ENCODE measurements at places on chromosomes 6 and 20. TPM values are rescaled to one million over a fixed set of nuclear protein-coding genes. Genes with fewer than 3 reads are reported as not detected.

The FAM83C gene
- total RNA-seq, result 0.06 TPM

The BPI gene
- not detected for total RNA-seq

The NRN1 gene
- 0.59 TPM for total RNA-seq

The FAM210B gene
- 10.2 TPM for total RNA-seq

The CNR1 gene
- 1.9 TPM for total RNA-seq

The FKBP1C gene
- 1.8 TPM for total RNA-seq

The RAET1E gene
- 3.4 TPM for total RNA-seq

The CALHM6 gene
- not detected for total RNA-seq

The UST gene
- 3.9 TPM for total RNA-seq

The XKR7 gene
- total RNA-seq, result 0.02 TPM

The CALHM4 gene
- total RNA-seq, result not detected

The BAK1 gene
- total RNA-seq, result 45.2 TPM

The TSBP1 gene
- total RNA-seq, result not detected

The LCA5 gene
- total RNA-seq, result 0.58 TPM

All from A549 treated with Mapracorat at 1 μM for 4 hours (cell line).